ENCODE measurements at places on chromosomes 16 and 17.

GRCh38 chr16:89476379-89476778 is 14.0 kb downstream of the ANKRD11 start:
- no peak for DNase-seq

GRCh38 chr17:66783656-66784381 is 51.1 kb upstream of the CACNG5 start:
- DNase-seq, result no peak

DNA sequence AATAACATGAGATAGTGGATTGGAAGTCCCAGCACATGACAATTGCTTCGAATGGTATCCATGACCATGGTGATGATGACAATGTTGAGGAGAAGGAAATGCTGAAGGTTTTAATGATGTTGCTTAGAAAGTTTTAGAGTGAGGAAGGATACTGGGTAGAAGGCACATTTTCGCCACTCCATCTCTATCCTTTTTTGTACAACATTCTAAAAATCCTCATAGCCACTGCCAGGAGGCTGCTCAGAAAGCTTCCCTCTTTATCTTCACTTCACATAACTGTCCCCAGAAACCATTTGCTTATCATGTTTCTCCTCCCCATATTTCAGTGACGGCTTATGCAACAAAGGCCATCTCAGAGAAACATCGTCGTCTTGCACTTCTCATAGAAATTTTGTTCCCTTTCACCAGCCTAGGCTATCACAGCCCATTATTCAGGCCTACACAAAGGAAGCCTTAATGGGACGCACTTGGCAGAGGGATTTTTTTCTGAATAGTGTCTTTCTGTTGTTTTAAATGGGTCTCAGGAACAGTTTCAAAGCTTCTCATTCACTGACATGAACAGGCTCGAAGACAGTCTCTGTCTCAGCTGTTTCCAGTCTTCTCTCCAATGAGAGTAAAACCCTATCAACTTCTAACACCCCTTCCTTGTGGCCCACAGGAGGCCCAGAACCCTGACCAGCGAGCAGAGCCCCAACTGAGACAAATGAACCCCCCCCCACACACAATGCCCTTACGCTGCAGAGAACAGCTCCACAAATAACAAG is 506.7 kb downstream of the HAPSTR1 start:
- no peak for DNase-seq

DNA sequence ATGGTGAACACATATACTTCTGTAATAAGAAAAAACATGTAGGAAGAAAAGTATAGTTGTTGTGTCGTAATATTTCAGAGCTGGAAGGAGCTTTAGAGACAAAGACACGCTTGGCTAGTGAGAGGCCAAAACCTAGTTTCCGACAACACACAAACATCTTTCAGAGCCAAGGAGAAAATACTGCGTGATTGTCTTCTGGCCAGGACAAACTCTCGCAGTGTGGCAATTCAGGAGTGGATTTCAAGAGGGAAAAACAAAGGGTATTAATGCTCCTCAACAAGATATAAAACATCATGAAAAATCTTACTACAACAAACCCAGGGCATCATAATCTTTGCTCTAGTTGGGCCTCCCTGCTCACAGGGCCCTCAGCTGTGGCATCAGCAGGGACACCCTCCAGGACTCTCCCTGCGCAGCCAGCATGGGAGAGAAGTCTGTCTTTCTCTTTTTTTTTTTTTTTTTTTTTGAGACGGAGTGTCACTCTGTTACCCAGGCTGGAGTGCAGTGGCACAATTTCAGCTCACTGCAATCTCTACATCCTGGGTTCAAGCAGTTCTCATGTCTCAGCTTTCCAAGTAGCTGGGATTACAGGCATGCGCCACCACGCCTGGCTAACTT is 66.4 kb downstream of the CYB5B start:
- DNase-seq, result no peak

DNA sequence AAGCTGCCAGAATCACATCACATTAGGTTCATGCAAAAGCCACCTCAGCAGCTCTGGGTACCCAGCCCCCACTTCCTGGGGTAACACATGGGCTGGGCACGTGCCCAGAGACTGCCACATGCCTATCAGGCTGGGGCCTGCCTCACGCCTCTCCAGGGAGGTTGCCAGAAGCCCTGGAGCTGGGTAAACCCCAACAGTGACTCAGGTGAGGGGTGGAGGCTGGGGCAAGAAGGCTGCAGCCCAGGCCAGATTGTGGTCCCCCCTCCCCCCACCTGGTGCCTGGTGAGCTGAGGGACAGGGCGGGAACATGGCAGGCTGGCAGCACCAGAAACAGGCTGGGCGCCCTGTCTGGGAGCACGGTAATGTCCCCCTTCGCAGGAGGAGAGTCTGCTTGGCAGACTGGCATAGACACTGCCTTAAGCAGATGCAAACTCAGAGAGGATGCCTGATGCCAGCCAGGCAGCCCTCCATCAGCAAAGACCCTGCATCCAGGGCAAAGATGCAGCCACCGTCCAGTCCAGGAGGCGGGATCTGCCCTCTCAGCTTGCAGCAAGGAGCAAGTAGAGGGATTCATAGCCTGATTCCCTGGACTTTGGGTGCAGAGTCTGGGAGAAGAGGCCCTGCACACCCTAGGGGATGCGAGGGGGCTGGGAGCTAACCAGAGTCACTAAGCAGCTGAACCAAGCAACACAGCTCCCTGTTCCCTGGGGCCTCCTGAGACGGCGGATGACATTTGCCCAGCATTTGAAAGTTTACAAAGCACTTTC is 28.8 kb downstream of the NGFR start:
- DNase-seq, result no peak

DNA sequence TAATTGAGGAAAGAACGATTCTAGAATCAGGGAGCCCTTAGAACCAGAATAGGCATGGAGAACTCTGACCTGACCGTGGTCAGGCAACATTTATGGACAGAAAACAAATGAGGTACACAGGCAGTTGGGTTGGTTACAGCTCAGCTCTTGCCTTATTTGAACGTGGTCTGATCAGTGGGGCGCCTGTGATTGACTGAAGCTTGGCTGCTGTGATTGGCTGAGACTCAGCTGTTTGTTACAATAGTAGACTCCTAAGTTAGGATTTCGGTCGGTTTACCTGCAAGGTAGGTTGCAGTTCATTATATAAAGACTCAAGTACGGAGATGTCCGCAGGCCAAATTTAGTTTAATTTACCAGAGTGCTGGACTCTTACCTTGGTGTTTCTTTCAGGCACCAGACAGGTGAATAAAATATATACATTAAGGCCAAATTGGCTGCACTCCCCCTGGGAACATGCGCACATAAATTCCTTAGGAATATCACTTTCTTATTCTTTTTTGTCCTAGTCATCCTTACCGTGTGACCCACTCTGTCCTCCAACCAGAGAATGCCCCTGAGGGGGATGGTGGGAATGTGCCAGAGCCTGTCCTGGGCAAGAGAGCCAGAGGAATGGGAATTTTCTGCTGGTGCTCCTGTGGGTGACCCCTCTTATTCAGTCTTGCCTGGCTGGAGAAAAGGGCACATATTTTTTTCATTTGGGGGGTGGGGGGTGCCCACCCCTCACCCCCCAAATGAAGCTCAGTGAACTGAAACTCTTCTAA is 7.5 kb upstream of the CSNK2A2 start:
- DNase-seq, result no peak

DNA sequence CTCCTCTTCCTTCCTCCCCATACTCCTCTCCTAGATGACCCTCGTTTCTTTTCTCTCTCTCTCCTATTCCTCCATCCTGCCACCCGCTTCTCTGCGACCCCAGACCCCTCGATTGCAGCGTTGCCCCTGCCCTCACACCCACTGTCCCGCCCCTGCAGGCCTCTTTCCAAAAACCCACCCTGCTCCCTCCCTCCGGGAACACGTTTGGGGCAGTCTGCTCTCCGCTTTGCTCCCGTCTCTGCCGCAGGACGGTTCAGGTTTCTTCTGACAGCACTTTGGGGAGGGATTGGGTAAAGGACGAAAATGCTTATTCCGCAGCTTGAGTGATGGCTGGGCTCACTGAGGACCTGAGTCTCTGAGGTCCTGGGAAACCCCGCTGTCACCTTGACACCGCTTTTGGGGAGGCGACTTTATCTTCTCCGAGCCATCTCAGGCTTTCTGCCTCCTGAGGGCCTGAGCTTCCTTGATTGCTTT is 690 bp downstream of the NDE1 start:
- peak; percentile 62 for DNase-seq

- peak; percentile 74 for DNase-seq
Observed at GRCh38 chr16:70454222-70455034, at the start of gene FCSK. Gene FCSK (plus strand): TSS chr16:70454595. CDS start chr16:70463191, 8,596 bp downstream.

- DNase-seq, result no peak
Observed at GRCh38 chr17:65222214-65222738, 85.1 kb downstream of the RGS9 start.

GRCh38 chr17:50108556-50108955 is 13.4 kb downstream of the PDK2 start:
- no peak for DNase-seq

GRCh38 chr17:78000341-78000740 is 41.8 kb downstream of the TNRC6C start:
- no peak for DNase-seq

DNA sequence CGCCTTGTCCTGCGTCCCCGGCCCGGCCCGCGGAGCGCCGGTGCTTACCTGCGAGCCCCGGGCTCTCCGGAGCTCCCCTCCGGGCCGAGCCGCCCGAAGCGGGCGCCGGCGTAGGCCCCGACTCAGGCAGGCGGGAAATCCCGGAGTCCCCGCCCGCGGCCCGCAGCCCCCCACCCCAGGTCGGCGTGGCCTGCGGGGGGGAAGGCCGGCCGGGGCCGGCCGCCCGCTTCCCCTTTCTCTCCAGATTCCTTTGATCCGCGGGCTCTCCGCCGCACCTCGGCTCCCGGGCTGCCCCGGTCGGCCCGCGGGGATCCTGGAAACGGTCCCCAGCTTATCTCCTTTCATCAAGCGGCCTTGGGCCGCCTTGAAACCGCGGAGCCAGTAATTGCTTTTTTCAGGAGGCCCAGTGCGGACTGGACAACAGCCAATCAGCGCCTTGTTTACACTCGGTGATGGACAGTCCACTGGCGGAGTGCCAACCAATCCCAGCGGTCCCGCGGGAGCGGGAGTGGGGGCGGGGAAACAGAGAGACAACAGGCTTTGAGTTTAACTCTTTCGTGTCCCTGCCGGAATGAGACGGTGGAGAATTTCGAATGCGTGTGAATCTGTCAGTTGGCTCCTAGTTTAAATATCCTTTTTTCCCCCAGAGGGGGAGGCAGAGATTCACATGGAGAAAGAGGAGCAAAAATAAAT is 1.4 kb upstream of the BAHCC1 start:
- peak; percentile 91 for DNase-seq

GRCh38 chr17:41334385-41335305 is 16.0 kb downstream of the KRT33A start:
- DNase-seq, result no peak

- peak; percentile 97 for DNase-seq
Observed at GRCh38 chr17:2041561-2042389, at the start of gene OVCA2. Gene OVCA2 (plus strand): TSS chr17:2042022. CDS start chr17:2042048, 26 bp downstream.

- no peak for DNase-seq
Observed at GRCh38 chr16:82694239-82694874, 67.6 kb downstream of the CDH13 start.

- no peak for DNase-seq
Observed at GRCh38 chr16:50879873-50880695, 138.2 kb downstream of the CYLD start.

- DNase-seq, result no peak
Observed at GRCh38 chr17:78340183-78340955, 19.5 kb downstream of the SOCS3 start.

GRCh38 chr16:68065716-68066305 is 19.4 kb upstream of the NFATC3 start:
- DNase-seq, result no peak

DNA sequence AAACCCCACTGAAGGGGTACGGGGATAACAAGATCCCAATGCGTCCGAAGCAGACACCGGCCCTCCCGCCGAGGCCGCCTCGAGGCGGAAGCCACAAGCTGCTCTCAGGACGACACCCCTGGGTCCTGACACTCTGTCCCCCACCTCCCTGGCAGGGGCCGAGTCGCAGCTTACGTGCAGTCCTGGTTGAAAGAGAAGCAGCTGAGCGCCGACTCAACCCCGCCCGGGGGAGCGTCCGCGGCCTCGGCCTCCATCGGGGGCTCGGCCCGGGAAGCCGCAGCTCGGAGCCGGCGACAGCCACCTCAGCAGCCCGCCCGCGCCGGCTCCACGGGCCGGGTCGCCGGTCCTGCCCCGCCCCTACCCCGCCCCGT is at the start of gene WIPI1:
Gene WIPI1, minus strand, starts transcription at position 329 of the 371 bp plus-strand sequence. Its CDS starts 75 bp downstream, at position 254.
- no peak for DNase-seq

- DNase-seq, result peak; percentile 70
Observed at GRCh38 chr17:48429638-48430586, at the start of gene SKAP1. Gene SKAP1 (minus strand): TSS chr17:48430214.

- no peak for DNase-seq
Observed at GRCh38 chr16:78324649-78325285, 225.3 kb downstream of the WWOX start.

GRCh38 chr17:61809816-61810392 is 53.4 kb downstream of the BRIP1 start:
- no peak for DNase-seq

- DNase-seq, result no peak
Observed at GRCh38 chr16:80056324-80056723, 455.8 kb upstream of the MAF start.

- no peak for DNase-seq
Observed at GRCh38 chr17:78426293-78426879, 47.9 kb downstream of the PGS1 start.

DNA sequence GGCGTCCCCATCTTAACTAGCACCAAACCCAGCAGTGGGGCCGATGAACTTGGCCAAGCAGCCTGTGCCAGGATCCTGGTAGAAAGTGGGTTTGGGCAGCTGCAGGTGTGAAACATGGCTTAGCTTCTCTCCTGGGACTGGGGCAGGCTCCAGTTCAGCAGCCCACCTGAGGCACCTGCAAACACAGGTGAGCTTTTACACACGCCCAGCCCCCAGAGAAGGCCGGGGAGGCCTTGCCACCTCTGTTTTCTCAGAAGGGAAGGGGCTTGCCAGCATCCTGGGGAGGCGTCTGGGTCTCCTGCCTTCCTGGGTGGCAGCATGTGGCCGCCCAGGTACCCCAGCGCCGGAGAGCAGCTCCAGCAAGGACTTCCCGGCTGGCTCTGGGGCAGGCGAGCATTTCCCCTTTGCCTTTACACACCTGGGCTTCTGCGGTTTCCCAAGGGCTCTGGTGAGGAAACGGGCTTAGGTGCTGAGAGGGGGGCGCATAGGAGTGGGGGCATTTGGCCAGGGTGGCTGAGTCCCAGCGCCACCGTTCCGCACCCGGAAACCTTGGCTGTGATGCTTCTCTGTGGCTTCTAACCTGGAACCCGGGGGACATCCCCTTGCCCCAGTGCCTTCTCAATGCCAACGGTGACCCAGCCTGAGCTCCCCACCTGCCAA is 81.6 kb upstream of the CBX4 start:
- no peak for DNase-seq

DNA sequence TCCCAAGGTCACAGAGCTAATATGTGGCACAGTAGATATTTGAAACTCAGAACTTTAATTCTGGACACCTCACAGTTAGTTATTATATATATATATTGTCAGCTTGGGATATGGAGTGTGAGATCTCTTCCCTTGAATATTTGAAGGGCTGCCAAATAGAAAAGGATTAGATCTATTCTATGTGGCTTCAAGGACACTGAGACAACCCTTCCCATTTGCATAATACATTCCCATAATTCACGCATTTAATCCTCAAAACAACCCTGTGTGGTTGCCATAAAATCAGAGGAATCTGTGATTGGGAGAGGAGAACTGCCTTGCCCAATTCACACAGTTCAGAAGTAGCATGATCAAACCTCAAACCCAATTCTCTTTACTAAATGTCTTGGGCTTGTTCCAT is 365.8 kb upstream of the DYNLRB2 start:
- no peak for DNase-seq

Data from CD4-positive, alpha-beta T cell treated with Interleukin-4 for 1 hour (primary cell).